Neural progenitor cell (in vitro differentiated cells): ENCODE measurements at places on chromosomes 16 and 17.

GRCh38 chr16:685967-686366 is 1.8 kb upstream of the JMJD8 start:
- peak; percentile 65 for DNase-seq

- peak; percentile 81 for DNase-seq
These were observed 2.0 kb downstream of the GPRC5B start for GRCh38 chr16:19882646-19883045.

- DNase-seq, result no peak
These were observed 5.4 kb upstream of the CPNE2 start for GRCh38 chr16:57087003-57087402.

DNA sequence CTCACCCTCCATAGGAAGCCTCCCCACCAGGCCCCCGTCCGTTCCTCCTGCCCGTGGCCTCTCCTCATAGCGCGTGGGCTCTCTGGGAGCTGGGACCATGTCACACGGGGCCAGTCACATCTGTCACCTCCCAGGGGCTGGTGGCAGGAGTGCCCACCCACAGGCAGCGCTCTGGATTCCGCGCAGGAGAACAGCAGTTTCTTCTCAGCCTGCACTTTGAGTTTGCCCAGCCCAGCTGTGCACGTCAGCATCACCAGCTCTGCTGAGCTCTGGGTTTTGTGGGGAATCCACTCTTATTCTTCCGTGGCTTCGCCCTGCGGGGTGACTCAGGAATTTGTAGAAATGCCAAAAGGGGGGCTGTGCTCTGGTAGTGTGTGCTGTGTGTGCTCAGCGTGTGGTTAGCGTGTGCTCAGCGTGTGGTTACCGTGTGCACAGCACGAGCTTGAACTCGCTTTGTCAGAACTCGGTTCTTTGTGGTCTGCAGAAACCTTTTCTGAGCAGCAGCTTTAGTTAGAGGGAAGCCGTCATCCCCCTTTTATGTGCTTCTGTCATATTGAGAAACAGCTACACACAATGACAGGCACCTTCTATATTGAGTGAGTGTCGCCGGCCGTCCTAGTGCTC is 3.2 kb downstream of the ACSF3 start:
- DNase-seq, result no peak

DNA sequence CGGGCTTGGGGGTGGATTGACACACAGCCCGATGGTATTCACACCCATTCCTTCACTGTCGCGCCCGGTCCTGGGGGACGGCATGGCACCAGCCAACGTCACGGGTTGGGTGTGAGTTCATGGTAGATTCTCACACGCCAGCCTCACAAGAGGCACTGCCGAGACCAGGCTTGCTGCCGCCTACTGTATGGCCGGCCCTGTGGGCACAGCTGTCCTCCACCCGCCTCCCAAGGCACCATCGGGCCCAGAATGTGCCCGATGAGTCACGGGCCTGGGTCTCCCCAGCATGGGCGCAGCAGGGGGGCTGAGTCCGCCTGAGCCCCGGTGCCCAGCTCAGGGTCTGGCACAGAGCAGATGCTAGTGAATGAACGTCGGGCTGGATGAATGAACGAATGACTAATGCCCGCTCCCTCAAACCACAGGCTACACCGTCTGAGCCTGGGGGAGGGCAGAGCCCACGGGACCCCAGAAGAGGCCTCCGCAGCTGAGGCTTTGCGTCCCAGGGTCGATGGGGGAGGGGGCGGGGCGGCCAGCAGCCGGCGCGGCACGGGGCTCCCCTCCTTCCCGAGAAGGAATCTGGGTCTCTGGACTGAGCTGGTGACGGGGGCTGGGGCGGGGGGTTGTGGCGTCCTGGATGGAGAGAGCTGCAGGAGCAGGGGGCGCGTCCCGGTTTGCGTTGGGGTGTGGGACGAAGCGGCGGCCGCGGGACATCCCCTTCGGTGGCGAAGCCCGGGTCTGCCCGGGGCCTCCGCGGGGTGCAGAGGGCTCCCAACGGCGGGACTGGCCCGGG is 829 bp downstream of the PITPNM3 start:
- peak; percentile 74 for DNase-seq

- no peak for DNase-seq
These were observed 478.6 kb downstream of the SLC39A11 start for GRCh38 chr17:72613806-72614292.

GRCh38 chr16:79845734-79846135 is 245.2 kb upstream of the MAF start:
- DNase-seq, result no peak

- DNase-seq, result peak; percentile 63
These were observed 1.0 kb downstream of the NOG start for GRCh38 chr17:56594320-56595107.

DNA sequence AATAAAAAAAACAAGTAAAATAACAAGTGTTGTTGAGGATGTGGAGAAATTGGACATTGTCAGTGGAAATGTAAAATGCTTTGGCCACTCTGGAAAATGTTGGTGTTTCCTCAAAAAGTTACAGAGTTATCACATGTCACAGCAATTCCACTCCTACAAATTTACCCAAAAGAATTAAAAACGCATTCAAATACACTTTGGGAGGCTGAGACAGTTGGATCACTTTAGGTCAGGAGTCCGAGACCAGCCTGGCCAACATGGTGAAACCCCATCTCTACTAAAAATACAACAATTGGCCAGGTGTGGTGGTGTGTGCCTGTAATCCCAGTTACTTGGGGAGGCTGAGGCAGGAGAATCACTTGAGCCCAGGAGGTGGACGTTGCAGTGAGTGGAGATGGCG is 5.6 kb downstream of the TOP3A start:
- no peak for DNase-seq

GRCh38 chr17:16358394-16358793 is 5.1 kb upstream of the CENPV start:
- no peak for DNase-seq

- no peak for DNase-seq
These were observed 11.0 kb downstream of the TBC1D24 start for GRCh38 chr16:2485811-2486507.

DNA sequence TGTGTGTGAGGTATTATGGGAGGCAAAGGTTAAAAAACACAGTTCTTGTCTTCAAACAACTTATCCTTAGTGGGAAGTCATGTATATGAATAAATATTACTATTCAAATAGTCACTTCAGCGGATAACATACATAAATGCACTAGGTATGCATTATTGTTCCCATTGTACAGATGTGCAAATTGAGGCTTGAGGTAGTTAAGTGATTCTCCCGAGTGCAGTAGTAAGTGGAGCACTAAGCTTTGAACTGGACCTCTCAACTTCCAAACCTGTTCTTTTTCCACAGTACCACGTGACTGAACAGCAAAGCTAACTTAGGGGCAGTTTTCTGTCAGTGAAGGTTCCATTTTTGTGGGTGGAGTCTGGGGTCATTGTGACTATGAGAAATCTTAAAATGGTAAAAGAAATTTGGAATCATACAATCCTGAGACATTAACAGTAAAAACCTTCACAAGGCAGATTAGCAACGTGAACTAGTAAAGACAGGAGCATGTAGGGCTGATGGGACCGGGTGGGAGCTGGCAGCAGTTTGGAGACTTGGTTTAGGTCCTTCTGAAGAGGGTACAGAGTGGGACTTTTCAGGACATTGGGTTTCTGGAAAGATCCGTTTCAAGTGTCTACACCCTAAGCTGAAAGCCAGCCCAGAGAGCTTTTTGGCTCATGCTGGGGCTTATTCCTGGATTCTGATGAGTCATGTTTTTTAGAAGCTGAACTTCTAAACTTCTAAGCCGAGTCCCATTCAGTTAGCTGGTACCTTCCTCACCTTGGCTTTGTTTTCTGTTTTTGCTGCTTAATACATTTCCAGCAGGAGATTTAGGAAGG is 204.9 kb downstream of the PRKCA start:
- DNase-seq, result no peak

DNA sequence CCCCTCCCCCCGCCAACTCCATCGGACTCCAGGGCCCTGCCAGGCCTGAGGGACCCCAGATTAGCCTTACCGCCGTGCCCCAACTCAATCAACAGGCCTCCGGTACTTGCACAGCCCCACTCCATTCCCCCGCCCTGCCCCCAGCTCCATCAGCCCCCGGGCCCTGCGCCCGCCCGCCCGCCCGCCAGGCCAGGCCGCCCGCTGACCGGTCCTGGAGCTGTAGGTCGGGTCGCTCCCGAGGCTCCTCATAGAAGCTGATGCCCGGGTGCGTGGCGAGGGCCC is 308 bp downstream of the GTF3C1 start:
- DNase-seq, result no peak

GRCh38 chr16:3514621-3515020 is 13.8 kb downstream of the CLUAP1 start:
- no peak for DNase-seq

DNA sequence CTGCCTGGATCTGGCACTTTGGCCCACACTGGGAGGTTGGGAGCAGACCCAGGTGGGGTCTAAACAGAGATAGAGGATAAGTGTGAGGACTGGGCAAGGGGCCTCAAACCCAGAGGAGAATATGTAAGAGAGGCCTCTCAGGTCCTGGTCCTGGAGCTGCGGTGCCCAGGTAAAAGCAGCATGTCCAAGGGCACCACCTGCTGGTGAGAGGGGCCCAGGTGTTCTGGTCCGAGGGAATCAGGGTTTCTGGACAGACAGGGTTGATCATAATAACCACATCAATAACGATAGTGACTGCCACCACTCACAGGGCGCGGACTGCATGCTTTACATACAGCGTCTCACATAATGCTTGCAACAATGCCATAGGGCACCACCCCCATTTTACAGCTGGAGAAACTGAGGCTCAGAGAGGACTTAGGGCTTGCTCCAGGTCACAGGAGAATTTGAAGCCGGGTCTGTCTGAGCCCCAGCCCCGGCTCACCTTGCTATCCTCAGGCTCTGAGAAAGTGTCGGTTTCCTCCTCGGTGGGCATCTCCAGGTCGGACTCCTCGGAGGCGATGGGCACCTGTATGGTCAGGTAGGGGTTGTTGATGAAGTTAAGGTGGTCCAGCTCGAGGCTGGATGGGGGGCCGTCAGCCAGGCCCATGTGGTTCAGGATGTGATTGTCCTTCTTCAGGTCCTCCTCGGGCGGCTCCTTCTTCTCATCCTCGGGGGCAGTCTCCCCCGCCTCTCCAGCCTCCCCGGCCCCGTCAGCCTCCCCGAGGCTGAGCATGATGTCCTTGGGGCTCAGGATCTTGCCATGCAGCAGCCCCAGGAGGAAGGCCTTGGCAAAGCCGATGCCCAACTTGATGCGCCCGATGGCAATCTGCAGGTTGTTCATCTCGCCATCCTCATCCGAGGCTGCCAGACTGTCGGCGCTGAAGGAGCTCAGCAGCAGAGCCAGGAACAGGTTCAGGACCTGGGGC is 19.1 kb upstream of the CD79B start:
- DNase-seq, result no peak

DNA sequence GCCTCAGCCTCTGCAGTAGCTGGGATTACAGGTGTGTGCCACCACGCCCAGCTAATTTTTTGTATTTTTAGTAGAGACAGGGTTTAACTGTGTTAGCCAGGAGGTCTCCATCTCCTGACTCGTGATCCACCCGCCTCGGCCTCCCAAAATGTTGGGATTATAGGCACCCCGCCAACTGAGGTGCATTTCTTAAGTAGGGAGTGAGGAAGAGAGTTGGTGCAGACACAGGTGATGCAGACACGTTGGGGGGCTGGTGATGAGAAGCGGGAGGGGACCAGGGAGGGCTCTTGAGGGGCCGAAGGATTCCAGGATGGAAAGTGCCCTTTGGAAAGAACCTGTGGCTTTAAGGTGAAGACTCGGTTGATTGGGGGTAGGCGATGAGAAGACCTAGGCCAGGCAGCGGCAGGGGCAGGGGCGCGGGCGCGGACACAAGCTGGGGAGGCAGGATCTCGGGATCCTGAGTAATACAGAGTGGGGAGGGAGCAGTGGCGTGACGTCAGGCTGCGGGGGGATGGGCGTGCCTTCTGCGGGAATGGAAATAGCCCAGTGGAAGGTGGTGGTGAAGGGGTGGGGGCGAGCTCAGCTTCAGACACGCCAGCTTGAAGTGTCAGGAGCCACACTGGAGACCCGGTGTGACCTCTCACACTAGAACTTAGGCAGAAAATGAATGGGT is 2.5 kb upstream of the ATP6V0C start:
- peak; percentile 40 for DNase-seq

- no peak for DNase-seq
These were observed 302.9 kb downstream of the SOX9 start for GRCh38 chr17:72423718-72424117.

- DNase-seq, result peak; percentile 69
These were observed 3.8 kb downstream of the CBX4 start for GRCh38 chr17:79835470-79835899.

DNA sequence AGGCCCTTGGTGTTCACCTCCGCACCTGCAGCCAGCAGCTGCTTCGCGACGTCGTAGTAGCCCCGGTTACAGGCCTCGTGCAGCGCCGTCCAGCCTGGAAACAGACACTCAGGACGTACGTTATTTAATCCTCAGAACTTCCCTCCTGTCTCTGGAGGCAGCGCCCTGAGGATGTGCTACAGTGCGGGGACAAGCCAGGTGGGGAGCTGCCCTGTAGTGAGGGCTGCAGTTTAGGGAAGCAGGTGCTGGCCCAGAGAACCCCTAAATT is 71.0 kb downstream of the ZNF778 start:
- no peak for DNase-seq

- DNase-seq, result no peak
These were observed 146.5 kb downstream of the MAP2K6 start for GRCh38 chr17:69560987-69561441.

DNA sequence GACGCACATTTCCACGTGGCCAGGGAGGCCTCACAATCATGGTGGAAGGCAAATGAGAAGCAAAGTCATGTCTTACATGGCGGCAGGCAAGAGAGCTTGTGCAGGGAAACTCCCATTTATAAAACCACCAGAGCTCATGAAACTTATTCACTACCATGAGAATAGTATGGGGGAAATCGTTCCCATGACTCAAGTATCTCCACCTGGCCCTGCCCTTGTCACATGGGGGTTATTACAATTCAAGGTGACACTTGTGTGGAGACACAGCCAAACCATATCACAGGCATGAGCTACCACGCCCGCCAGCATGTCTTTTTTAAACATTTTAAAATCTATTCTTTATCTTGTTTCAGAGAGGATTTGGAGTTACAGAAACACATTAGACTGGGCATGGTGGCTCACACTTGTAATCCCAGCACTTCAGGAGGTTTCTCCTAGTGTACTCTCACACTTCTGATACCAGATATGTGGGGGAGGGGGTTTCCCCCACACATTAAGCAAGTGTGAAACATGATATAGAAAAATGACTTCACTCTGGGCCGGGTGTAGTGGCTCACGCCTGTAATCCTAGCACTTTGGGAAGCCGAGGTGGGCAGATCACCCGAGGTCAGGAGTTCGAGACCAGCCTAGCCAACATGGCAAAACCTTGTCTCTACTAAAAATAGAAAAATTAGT is 5.6 kb upstream of the ATMIN start:
- no peak for DNase-seq

DNA sequence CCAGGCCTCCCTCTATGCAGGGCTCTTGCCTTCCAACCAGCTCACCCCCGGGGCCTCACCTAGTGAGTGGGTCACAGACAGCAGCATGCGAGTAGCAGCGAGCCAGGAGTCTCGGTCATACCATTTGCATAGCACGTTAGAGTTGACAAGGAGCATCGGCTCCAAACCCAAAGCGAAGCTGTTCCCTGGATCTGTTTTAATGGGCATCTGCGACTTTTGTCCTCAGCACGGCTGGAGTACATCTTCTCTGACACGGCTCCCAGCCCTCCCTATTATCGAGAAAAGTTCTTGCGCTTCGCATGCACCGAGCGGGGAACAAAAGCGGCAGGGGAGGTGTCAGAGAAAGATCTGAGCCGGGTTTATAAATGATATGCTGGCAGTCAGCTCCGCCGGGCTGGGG is 253.3 kb downstream of the MAF start:
- no peak for DNase-seq
